ENCODE measurements at places on chromosomes 12 and 14. TPM values are rescaled to one million over a fixed set of nuclear protein-coding genes. Genes with fewer than 3 reads are reported as not detected.

DNA sequence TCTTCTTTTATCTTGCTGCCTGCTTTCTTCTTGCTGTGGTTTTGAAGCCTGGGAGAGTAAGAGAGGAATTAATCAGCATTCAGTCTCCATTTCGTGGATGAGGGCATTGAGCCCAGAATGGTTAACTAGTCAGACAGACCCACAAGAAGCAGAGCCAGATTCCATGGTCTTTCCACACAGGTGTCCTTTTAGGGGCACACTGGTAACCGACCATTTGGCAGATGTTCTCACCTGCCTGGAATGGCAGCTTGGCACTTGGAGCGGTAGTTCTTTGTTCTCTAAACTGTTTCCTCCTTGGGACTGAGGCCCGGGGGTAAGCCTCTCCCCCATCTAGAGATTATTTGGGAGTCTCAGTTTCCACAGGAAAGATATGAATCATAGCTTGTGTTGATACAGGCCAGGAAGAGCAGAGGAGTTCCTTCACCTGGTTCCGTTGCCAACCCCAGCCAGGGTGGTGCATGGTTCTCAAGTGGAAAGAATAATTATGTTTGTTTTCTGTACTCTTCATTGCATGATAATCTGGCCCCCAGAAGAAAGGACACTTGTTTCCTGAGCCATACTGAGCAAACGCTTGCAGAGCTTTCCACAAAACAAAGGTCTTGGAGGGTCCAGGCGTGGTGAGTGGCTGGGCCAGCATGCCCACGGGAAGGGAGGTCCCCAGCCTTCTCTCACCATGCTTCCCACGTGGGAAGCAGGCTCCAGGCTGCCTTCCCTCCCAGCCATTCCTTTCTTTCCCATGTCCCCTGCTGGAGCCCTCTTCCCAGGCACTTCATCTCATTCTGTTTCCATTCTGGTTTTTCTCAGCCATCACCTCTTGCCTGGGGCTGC is 2.0 kb upstream of the KRT75 start:
- no peak for DNase-seq

The TAS2R31 gene
- polyA plus RNA-seq, result 0.90 TPM

- no peak for DNase-seq
These were observed 208.5 kb downstream of the SLC41A2 start for GRCh38 chr12:104749545-104749944.

The EML1 gene
- 43.2 TPM for polyA plus RNA-seq

DNA sequence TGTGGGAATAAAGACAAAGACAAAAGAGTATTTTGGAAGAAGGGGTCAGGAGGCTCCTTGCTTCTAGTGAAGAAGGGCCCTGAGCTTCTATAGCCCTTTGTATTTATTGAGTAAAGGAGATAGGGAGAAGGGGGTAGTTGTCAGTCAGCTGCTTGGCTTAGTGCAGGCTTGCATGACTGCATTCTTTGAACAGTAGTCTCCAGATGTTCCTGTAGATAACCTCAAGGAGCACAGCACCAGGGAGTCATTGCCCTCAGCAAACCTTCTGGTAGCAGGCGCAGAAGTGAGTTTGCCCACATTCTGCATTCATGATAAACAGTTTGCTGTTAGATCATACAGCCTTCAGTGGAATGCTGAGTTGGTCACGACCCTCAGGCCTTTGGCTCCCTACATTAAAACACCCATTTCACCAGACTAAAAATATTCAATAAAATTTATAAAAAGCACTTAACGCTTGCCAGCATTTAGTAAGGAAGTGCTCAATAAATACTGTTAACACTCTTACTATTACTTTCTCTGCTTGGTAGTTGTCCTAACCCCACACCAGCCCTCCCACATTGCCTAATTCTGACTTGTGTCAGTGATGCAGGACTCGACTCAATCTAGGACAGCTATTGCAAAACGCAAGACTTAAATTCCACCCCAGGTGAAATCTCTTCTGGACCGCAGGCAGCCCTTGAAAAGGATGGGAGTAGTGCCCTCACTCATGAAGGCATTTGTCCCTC is 3.0 kb upstream of the DHRS4 start:
- no peak for DNase-seq

The CLEC6A gene
- not detected for polyA plus RNA-seq

DNA sequence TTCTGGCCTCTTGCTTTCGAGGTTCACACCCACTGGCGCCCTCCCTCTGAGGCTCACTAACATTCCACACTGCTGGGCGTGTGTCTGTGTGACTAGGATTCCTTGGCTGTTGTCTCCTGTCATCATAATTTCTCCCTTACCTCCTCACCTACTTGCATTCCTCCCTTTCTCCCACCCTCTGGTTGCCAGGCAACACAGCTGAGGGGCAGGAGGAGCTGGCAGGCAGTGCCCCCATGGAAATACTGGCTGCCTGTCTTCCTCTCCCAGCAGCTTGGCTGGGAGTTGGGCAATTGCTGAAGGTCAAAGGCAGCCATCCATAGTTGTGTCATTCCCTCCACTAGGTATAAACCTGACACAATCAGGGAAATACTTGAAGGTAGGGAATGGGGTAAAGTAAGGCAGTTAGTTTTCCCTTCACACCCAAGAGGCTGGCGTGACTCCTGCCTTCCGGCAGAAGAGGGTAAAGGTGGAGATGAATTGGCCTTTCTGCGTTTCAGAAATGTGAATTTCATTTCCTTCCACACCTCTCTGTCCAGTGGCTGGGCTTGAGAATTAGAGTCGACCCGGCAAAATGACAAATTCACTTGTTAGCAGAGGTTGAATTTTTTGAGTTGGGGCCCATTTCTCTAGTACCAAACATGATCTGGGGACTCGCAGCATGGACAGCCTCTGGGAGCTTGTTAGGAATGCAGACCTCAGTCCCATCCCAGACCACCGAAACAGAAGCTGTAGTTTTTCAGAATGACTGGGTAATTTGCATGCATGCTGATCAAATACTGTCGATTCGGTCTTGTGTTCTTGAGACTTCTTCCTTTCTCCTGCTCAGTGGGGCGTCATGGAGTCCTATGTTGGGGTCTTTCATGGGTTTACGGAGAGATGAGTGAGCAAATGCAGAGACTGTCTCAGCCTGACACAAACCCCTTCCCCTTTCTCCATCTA is 24.3 kb upstream of the EMP1 start:
- no peak for DNase-seq

DNA sequence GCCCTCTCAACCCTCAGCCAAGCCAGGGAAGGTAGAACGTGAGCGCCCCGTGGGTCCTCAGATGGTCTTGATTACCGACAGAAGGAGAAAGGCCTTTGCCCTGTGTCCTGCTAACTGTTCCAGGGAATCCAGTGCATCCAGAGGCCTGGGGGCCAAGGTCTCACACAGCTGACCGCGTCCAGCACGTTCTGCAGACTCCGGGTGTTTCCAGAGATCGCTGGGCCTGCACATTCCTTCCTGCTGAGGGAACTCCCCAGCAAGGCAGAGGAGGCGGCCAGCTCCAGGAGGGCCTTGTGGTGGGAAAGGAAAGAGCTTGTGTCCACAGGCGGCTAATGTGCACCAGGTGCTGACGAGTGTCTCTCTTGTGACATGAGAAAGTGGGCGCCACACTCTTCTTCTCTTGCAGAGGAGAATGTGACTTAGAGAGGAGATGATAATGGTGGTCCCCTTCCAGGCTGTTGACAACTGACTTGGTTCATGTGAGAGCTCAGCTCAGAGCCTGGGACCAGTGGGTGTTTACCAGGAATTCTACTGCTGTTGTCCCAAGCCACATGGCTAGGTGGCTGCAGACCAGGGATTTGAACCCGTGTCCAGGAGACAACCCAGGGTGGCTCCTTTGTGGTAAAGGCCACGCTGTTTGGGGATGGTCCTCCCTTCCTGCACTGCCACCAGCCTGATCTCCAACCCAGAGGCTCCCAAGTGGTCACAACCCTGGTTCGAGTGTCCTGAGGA is 46.8 kb upstream of the DLK1 start:
- peak; percentile 87 for DNase-seq

All from hindlimb muscle (tissue), 1 donor.